Activated T-cell treated with anti-CD3 and anti-CD28 coated beads, Interleukin-2, amount 50 U/mL, for 1 hour (primary cell): ENCODE measurements at places on chromosomes 11 and 22.

DNA sequence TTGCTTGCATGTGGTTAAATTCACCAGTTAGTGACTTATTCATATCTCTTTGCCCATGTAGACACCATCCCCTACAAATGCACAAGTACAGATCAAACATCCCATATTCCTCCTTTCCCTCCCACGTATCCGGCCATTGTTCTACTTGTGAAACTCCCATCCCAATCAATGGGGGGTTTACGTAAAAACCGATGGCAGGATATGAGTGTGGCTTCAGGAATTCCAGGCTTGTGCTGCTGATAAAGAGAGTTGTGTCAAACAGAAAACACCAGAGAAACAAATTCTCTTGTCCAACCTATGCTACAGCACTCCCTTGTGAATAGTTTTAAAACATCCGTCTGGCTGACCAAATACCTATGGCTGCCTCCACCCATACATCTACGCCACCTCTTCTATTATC lies 15.5 kb downstream of the FLI1 start:
- no peak for DNase-seq

DNA sequence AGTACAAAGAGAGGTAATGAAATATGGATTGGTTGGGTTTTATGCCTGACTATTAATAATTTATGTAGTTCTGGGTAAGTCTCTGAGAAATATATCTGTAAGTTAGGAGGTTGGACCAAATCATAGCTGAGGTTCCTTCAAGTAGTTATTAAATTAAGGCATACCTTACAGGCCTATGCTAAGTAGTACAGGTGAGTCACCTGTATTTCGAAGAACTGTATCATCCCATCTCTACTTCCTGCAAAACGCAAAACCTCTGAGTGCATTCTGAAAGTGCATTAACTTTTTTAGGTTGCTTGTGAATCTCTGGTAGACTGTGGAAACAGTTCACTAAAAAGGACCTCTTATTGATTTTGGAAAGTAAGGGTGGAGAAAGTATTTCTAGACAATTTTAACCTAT lies 37.1 kb downstream of the APOL5 start:
- DNase-seq, result no peak

DNA sequence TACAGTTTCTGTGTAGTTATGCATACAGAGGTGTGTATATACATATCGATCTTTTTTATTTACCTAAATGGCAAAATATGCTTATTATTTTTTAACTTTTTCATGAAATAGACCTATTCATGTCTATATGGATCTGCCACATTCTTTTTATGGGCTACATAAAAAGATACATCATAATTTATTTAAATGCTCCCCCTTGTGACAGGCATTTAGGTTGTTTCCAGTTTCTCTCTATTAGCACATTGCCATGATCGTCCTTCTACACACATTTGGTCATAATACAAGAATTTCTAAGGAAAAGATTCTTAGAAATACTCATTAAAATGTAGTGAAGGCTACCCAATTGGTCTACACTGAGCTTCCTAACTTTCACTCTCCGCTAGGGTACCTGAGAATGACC lies 1067.4 kb downstream of the OPCML start:
- DNase-seq, result no peak

- DNase-seq, result peak; percentile 74
Observed at GRCh38 chr11:65425105-65425970, 2.7 kb downstream of the NEAT1 start.

DNA sequence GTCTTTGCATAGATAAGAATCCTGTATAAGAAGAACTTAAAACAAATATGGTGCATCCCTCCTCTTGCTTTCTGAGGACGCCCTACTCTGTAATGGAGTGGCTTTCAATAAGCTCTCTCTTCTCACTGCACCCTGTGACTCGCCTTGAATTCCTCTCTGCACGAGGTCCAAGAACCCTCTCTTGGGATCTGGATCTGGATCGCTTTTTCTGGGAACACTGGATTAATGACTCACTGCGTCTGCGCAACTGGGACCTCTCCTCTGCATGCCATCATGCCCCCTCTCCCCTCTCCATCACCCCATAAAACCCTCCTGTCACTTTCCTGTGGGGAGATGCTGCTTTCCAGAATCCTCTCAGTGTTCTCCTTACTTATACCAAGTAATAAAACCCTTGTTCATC lies 15.1 kb upstream of the CABP2 start:
- DNase-seq, result no peak

GRCh38 chr22:33126881-33127280 lies 68.7 kb upstream of the SYN3 start:
- DNase-seq, result no peak

- DNase-seq, result no peak
Observed at GRCh38 chr22:46913351-46913750, 150.9 kb downstream of the TBC1D22A start.

GRCh38 chr11:96105197-96105895 lies 181.4 kb upstream of the MTMR2 start:
- DNase-seq, result no peak

- no peak for DNase-seq
Observed at GRCh38 chr22:48226026-48227013, 1463.9 kb downstream of the TBC1D22A start.

- no peak for DNase-seq
Observed at GRCh38 chr22:24810043-24810749, 4.2 kb downstream of the SGSM1 start.

- no peak for DNase-seq
Observed at GRCh38 chr11:131910523-131911387, 540.3 kb downstream of the NTM start.

DNA sequence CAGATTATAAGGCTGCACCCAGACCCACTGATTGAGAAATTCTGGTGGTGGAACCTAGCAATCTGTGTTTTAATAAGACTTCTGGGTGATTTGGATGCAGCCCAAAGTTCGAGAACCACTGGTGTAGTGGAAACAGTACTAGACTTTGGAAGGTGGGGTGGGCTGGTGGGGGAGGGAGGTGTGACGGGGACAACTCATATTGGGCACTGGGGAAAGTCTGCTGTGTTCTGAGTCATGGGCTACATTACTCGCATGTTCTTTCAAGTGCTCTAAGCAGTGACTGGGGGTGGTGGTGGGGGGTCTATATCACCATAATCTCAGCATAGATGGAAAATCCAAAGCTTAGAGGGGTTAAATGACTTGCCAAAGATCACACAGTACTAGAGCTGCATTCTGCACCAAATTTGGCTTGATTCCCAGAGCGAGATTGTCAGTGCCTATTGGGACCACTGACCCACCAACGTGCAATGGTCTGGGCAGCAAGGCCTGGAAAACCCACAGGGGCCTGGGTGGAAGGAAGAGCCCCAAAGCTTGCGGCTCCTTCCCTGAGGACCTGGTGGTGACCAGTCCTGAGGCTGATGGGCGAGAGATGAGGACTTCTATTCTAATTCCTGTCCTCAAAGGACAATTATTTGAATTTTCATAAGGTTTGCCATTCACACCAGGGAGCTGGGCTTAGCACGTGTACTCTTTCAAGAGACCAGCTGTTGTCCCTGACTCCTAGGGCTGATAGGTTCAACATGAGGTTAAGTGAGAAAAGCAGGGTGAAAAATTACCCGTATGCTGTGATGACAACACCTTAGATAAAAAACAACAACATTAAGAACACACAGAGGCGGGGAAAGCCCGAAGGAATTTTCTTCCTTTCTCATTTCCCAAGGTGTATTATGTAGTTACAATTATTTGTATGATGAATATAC lies 77.5 kb upstream of the NARS2 start:
- no peak for DNase-seq

- DNase-seq, result no peak
Observed at GRCh38 chr22:33720166-33720878, 200.0 kb downstream of the LARGE1 start.

DNA sequence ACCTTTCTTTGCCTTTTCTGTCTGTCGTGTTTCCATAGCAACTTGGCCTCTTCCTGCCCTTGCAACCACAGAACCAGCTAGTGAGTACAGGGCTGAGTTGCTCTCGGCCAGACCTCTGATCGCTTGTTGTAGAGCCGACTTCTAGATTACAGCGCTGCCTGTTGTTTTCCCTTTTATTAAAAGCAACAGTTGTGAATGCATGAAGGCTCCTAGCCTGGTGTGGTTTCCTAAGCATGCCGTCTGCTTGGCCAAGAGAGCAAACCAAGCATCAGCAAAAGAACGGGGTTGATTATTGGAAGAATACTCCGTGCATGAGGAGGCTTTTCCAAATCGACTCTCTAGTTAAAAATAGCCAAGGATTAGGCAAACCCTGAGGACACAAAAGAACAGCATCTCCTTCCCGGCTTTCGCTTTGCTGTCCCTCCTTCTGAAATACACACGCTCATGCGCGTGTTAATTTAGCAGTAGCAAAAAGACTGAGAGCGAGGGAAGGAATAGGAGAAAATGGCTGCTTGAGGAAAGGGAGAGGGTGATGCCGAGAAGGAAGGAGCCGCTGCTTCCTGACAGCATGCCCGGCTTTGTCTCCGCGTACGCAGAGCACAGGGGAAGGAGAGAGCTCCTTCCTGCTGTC lies 71.5 kb upstream of the TTC12 start:
- DNase-seq, result no peak

DNA sequence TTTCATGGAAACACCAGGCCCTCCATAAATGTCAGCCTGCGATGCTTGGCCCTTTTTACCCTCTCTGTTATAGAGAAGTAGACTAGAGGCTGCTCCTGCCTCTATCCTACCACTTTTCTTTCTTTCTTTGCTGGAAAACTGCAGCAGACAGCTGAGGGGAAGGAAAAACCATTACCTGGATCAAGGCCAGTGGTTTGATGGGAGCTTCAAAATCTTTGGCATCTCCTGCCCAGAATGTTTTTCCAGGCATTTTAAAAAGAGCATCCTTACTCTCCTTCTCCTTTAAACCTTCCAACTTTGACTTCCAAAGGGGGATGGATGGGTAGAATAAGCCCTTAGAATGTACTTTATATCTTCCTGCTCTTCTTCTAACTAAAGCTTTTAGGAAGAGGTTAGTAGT lies 44.9 kb downstream of the EXT2 start:
- DNase-seq, result no peak

DNA sequence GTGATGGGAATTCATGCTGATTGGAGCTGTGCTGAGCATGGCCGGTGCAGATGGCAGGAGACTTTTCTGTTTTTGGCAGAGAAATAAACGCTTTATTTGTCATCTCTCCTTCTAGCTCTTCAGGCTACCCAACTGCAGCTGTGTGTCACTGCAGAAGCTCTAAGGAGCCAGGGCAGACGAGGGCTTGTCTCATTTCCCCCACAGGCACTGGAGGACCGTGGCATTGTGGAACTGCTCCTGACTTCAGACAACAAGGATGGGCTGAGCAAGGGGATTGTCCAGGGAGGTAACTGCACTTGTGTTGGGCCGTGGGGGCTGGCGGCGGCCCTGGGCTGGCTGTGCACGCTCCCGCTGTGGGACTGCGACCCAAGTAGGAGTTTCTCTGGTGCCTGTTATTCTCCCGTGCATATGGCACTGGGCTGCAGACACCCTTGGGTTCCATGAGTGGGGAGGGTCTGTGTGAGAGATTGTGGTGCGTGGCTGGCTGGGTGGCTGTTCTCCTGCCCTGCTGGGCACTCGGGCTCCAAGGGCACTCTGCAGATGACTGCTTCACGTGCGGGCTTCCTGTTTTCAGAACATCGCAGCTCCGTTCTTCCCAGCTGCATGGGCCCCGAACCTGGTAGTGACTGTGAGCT lies 27.2 kb downstream of the GLB1L2 start:
- DNase-seq, result no peak

GRCh38 chr22:50468626-50469025 lies 6.2 kb downstream of the SBF1 start:
- DNase-seq, result no peak

- peak; percentile 28 for DNase-seq
Observed at GRCh38 chr11:44658506-44658850, 68.3 kb upstream of the TSPAN18 start.

GRCh38 chr11:75858613-75859012 lies 43.6 kb downstream of the UVRAG start:
- DNase-seq, result no peak

DNA sequence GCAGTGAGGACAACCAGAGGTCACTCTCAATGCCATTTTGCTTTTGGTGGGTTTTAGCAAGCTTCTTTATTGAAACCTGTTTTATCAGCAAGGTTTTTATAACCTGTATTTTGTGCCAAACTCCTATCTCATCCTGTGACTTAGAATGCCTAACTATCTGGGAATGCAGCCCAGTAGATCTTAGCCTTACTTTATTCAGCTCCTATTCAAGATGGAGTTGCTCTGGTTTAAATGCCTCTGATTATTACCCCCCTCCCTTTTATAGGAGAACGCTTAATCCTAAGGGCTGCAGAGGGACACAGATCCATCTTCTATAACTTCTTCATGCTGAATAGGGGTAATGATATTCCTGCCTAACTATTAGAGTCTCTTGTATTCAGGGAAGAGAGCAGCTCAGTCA lies 179.1 kb downstream of the KIF18A start:
- no peak for DNase-seq

DNA sequence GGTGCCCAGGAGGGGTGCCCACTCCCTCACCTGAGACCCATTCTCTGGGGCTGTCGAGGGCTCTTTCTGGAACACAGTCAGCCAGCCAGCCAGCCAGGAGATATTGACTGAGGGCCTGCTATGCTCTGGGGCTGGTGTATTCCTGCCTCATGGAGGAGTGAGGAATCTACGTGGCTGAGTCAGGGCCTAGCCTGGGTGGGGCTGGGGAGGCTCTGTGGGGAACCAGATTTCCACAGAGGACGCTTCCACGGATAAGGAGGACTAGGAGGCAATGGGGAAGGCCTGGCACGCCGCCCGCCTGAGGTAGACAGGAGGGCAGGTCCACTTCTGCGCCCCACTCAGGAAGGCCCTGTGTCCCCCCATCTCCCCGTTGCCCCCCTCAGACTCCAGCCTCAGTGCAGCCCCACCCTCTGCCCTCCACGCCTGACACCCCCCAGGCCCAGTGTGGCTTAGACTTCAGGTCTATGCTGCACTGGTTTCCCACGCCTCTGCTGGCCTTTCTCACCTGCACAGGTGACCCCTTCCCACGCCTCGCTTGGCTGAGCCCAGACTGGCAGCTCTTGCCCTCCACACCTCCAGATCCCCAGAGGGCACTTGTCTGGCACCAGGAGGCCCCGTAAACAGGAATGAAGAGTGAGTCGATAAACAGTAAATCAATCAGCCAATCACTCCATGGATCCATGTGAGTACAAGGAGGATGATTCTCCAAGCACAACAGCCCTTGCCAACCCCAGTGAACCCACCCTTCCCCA lies 37.5 kb downstream of the MACROD1 start:
- no peak for DNase-seq

GRCh38 chr11:74018331-74019005 lies 9.6 kb upstream of the UCP3 start:
- no peak for DNase-seq

DNA sequence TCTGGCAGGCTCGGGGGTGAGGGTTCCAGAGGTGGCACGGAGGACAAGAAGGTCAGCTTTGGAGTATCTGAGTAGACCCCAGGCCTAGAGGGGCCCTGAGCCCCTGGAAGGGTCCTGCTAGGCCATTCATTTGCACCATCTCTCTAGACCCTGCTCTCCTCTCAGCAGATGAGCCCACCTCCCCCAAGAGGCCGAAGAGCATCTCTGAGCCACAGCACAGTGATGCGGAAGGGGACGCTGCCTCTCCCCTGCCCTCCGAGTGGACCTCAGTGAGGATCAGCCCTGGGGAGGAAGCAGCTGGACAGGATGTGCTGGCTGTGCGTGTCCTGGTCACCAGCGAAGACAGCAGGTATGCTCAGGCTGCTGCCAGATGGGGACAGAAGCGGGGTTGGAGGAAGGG lies 101.6 kb upstream of the PARVA start:
- no peak for DNase-seq
